CD4-positive, alpha-beta memory T cell (primary cell): ENCODE measurements at places on chromosomes 4 and X.

- DNase-seq = no peak
Observed at GRCh38 chr4:72709475-72709874, 140.5 kb upstream of the ADAMTS3 start.

DNA sequence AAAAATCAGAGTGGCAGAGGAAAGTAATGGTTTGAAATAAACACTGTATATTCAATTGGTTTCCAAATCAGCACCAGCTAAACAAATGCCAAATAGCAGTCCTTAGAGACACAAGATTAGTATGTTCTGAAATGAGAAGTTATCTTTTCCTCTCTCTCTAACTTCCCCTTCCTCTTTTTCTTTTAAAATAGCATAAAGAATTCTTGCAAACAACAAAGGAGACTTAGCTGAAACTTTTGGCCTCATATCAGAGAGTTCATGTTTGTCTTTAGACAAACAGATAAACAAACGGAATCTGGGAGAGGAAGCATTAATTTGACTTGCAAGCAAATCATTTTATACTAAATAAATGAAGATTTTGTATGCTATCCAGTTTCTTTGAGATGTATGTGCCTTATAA is 399.0 kb downstream of the GBA3 start:
- no peak for DNase-seq

- no peak for DNase-seq
Observed at GRCh38 chr4:157804986-157805385, 367.8 kb downstream of the GASK1B start.

DNA sequence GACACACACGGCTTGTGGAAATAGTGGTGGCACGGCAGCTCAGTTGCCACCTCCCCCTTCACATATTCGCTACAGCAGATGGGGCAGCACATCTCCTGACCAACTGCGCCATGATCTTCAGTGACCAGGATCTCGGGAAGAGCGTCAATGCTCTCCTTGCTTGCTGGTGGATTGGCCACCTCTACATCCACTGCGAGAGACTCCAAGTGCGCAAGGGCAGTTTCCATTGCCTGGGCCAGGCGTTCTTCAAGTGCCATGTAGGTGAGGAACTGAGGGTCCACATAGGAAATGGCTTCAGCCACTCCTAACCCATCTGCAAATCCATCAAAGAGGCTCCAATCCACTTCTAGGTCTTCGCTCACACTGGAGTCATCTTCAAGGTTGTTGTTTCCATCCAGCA is 3.9 kb downstream of the PJA1 start:
- DNase-seq = no peak

DNA sequence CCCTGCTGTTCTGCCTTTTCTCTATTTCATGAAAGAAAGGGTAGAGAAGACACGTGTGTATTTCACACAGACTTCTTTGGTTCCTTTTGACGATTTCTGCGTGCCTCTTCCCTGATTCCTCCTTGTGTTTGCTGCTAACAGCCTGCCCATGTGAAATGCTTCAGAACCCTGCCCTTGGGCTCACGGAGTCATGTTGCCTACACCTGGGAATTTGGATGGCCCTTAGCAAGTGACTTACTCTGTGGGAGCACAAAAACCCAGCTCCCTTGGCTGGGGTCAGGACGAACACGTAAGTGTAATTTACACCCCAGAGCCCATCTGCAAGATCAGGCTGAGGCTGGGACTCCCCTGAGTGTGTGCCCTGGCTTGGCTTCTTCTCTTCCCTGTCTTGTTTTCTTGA is 220.3 kb upstream of the BCOR start:
- no peak for DNase-seq

GRCh38 chr4:187726485-187726884 is 269.1 kb upstream of the ZFP42 start:
- DNase-seq = no peak

DNA sequence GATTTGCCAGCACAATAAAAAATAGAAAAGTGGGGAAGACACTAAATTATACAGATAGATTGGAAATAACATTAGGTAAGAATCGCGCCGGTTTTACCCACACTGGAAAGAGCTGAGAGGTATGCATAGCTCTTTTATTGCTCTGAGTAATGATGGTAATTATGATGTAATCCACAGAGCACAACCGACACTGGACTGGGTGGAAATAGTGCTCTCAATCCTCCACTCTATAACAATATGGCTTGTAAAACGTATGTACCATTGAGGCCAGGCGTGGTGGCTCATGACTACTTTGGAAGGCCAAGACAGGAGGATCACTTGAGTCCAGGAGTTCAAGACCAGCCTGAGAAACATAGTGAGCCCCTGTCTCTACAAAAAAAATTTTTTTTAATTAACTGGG is 104.3 kb upstream of the RAPGEF2 start:
- no peak for DNase-seq

GRCh38 chr4:4995103-4995907 is 24.0 kb downstream of the CYTL1 start:
- no peak for DNase-seq

GRCh38 chrX:129549124-129549523 is 9.1 kb downstream of the OCRL start:
- no peak for DNase-seq
